Stimulated activated CD8-positive, alpha-beta memory T cell treated with anti-CD3 and anti-CD28 coated beads, Interleukin-7, amount 100 ng/mL, for 1 hour (primary cell): ENCODE measurements at places on chromosomes 12 and 14.

DNA sequence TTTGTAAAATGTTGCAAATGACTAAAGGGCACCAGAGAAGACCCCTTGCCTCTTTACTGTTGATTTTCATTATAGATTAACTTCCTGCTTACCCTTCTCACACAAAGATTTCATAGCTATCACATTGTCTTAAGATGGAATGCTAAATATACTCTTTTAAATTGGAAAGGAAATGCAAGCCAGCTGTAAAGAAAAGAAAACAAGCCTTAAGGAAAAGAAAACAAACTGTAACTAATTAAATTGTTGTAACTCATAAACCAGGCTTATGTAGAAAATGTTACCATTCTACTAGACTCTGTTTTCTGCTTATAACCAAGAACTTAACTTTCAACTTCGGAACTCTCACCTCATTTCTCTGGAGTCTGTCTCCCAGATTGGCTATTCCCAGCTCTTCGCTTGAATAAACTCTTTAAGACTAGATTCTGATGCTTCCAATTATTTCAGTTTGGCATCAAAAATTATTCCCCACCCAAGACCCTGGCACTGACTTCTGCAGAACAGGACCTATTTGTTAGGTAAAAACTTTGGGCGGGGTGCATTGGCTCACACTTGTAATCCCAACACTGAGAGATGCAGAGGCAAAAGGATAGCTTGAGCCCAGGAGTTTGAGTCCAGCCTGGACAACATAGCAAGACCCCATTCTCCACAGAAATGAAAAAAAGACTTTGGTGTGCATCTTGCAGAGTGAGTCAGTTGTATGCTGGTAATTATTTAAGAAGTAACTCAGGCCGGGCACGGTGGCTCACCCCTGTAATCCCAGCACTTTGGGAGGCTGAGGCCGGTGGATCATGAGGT lies 36.6 kb upstream of the CIT start:
- no peak for DNase-seq

DNA sequence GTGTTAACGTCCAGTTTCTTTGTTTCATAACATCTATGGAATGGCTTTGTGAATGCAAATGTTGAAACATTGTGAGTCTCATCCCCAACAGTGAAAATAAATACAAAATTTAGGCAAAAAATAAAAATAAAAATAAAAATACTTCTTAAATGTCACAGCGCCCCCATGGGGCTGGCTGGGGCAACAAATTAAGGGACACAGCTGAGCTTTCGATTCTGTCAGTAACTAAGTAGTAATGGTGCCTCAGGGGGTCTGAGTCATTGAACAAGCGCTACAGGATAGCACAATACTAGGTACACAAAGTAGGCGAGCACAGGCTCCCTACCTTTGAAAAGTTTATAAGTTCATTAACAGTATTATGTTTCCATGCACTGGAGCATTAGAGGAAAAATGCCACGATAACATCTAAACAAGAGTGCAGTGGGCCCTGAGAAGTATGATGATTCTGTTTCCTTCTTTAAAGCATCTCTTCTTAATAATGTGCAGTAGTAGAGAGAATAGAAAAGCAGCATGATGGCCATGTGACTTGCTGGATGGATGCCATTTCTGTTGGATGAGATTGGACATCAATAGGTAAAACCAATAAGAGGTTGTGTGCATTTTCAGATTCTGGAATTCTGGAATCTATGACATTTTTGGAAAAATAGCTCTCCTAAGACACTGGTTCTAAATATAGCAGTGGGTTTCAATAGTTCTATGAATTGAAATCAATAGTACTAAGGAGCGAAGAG lies 667.2 kb downstream of the DIO2 start:
- no peak for DNase-seq

- DNase-seq = no peak
These were observed 13.9 kb downstream of the ACVRL1 start for GRCh38 chr12:51921017-51921725.

- DNase-seq = no peak
These were observed 14.6 kb upstream of the METAP2 start for GRCh38 chr12:95459310-95459709.

DNA sequence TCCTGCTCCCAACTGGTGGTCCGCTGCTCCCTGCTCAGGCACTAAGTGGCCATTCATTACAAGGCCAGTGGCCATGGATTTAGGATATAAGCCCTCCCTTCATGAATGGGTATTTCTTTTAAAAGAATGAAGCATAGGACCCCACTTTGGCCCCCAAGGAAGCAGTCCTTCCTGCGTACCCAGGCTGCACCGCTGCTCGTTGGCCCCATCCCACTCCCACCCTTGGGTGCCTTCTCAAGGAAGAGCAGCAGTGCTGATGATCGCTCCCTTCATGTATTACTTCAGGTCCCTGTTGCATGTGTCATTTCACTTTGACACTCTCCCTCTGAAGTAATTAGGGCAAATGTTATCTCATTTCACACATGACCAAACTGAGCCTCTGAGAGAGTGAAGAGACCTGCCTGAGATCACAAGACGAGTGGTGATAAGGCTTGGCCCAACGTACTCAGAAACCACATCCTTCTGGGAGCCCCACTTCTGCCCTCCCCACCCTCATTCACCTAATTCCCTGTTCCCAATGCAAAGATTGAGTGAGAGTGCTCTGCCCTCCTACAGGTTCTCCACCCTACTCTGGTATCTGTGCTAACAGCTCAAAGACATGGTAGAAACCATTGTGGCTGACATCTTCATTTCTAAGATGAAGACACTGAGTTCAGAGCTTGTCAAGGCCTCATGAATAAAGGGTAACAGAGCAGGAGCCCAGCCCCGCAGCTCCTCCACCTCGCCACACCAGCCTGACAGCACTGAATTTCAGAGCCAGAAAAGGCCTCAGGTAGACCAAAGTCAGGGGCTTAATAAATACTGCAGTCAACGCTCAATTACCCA lies 10.3 kb upstream of the KRT2 start:
- no peak for DNase-seq

- no peak for DNase-seq
These were observed 661.8 kb downstream of the DIO2 start for GRCh38 chr14:79549515-79549914.

DNA sequence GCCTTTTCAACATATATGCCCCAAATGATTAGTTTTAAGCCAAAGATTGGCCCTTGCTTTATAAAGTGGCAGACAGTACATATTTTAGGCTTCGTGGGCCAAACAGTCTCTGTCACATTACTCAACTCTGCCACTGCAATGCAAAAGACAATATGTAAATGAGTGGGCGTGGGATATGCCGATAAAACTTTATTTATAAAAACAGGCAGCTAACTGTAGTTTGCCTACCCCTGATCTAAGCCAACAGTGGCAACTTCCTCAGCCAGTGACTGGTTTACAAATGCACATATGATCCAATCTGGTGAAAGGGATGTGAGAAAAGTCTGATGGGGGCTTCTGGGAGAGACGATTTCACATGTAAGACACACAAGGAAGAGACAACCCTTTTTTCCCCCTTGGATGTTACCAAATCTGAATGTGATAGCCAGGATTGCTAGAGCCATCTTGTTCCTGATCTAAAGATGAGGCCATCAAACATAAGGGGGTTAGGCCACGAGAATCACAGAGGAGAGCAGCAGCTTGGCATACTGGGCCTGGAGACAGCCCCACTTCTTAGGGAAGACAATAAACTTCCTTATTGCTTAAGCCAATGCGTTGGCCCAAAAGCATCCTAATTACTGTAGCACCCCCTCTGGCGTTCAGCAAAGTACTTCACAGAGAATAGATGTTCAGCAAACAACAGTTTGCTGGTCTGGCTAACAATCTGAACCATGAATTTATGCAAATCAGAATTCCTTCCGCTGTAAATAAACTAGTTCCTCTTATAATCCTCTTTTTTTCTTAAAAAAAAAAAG lies 75.2 kb upstream of the TMCC3 start:
- DNase-seq = no peak

- no peak for DNase-seq
These were observed 9.2 kb upstream of the ALDH2 start for GRCh38 chr12:111757361-111758119.

DNA sequence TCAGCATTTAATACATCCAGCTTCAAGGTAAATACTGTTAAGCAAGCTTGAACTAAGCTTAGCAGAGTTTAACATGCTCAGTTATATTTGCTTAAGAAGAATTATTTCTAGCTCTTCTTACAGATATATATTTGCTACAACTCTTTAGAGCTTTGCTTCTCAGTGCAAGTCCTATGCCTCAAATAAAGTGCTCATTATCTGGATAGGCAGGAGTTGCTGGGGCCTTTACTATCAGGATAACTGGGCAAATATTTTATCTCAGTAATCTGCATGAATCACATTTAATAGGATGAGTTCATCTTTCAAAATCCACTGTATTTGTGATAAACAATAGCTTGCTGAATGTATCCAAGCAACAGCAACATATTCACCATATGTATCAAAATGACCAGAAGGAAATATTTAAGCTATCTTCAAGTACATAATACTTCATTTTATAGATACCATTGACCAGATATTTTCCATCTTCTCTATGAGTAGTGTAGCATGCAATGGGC lies 187.6 kb downstream of the NOVA1 start:
- DNase-seq = no peak

DNA sequence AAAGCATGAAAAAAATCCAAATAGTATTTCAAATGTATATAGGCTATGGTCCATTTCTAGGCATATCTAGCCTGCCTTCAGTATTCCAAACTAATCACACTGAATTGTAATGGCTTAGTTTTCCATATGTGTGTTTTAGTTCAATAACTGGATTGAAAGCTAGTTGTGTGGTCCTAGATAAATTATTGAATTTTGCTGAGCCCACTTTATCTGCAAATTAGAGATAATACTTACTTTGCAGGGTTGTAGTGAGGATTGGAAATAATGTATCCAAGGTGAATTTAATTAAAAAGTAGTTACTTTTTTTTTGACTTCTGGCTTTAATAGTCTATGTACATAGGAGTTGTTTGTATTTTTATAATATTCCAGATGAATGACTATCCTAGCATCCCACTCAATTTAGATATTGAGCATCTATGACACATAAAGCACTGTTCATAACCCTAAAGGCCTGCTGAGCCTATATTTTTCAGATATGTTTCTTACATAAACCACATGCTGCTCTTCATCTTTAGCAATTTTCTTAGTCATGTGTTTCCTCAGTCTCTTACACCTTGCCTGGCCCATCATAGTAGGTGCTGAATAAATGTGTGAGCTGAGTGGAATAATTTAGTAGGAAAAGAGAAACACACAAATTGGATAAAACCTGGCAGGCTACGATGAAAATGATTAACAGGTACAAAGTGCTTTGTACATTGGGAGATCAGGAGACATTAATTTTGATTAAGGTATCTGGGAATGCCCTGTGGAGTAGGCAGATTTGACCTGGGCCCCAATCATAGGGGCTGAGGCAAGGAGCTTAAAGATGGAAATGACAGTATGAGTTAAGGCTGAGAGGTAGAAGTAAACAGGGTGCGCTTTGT lies 1.1 kb upstream of the ATP23 start:
- DNase-seq = no peak
